Left lobe of liver (tissue), 2 donors: ENCODE measurements at places on chromosomes 11 and 22. TPM values are rescaled to one million over a fixed set of nuclear protein-coding genes. Genes with fewer than 3 reads are reported as not detected.

- no peak for DNase-seq
Observed at GRCh38 chr11:124917115-124917637, 1.9 kb upstream of the HEPN1 start.

GRCh38 chr11:7759010-7759409, 37.7 kb downstream of the OR5P2 start:
- no peak for DNase-seq

- DNase-seq = peak; percentile 91
Observed at GRCh38 chr22:36010090-36010489, 18.5 kb downstream of the RBFOX2 start.

DNA sequence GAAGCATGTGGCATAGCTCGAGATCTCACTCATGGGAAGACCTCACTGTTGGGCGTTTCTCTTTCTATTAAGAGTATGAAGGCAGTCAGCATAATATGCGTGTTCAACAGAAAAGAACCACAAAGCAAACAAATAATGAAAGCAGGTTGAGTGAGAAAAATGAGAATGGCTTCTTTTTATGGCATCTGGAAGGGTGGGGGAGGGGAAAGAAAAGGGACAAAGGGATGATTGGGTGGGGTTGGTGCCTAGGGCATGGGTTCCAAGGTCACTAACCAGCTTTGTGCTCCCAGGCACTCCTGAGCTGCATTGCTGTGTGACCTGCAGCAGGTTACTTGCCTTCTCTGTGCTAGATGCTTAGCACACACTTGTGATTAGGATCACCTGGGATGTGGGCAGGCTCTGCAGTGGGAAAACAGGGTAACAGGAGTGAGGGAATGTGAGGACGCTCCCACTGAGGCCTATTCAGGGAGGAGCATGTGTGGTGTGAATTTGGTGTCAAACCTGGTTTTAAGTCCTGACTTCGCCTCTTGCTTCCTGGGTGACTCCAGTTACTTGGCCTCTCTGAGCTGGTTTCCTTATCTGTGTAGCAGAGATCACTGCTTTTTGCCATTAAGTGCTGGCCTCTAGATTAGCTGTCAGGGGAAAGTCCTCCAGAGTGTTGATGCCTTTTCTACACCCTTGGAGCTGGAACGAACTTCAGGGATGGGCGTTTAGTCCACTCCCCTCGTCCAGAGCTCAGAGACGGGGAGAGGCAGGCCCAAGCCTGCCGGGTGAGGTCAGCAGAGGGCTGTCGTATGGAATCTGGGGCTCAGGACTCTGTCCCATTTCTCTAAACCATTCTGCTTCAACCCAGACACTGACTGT, 74.8 kb downstream of the KIAA1671 start:
- no peak for DNase-seq

GRCh38 chr11:1739576-1739975, 10.8 kb downstream of the IFITM10 start:
- DNase-seq = peak; percentile 37

- DNase-seq = no peak
Observed at GRCh38 chr11:98944461-98944860, 76.3 kb upstream of the CNTN5 start.

DNA sequence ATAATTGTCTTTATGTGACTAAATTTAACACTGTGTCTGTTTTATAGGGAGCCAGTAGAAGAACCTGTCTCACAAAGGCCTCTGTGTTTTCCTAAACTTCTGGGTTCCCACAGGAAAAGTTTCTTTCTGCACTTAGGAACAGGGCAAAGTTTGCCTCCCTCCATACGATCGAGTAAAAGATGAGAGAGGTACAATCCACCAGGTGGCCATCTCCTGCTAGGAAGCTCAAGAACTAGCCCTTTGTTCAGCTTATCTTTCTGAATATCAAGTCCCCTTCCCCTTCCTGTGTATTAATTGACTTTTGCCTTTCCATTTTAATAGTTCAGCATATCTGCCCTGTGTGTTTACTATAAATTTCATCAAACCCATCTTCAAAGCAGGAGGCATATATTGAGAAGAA, 18.0 kb downstream of the CSNK2A3 start:
- no peak for DNase-seq

DNA sequence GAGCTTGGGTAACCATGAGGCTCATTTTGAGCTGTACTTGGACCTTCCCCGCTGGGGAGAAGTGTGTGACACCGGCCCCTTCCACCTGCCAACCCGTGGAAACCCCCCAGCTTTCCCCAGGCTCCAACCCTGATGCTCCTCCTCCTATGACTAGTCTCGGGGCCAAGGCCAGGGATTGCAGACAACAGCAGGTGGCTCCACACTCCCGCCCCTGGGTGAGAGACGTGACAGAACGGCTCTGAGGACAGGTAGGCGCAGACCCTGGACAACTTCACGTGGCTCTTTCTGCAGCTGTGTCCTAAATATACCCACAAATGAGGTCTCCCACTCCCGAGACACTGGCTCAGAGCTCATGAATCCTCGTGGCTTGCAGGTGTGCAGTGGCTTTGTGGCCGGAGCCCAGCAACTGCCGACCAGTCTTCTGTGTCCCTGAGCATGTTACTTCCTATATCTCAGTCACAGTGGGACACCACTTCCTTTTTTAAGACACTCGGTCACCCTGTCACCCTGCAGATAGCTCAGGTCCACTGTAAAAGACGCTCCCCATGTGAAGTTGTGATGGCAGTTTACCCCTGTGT, 55.2 kb downstream of the NECTIN1 start:
- peak; percentile 56 for DNase-seq

- no peak for DNase-seq
Observed at GRCh38 chr11:103035791-103036434, 56.0 kb downstream of the DCUN1D5 start.

- no peak for DNase-seq
Observed at GRCh38 chr22:40666151-40666848, 13.0 kb upstream of the MCHR1 start.

DNA sequence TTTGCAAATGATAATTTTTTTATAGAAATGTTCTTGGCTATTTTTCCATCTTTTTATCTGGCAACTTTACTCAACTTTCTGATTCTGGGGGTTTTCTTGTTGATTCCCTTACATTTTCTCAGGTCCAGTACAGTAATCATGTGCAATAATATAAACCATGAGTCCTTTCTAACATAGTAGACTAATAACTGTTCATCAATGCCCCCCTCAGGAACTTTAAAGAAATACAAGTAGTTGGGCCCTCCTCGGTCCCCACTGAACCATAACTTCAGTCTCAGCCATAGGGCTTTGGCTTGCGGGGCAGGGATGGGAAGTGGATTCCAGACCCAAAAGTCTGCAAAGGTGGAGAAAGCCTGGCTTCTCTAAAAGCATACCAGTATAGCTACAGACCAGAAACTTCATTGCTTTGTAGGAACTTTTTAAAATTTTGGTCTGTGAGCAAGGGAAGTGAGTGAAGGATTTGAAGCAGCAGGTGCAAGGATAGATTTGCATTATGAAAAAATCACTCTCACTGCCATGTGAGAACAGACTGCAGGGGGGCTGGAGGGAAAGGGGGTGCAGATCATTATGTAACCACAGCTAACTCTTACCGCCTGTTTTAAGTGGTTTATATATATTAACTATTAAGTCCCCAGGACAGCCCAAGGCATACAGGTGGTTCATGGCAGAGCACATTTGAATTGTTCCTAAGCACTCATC, 10.4 kb upstream of the TUB start:
- DNase-seq = no peak

Gene CCDC15
- total RNA-seq = 0.48 TPM

Gene RAG2
- not detected for total RNA-seq

Gene FAM83F
- total RNA-seq = 6.6 TPM

Gene IL17RA
- total RNA-seq = 11.1 TPM

Gene MS4A6A
- total RNA-seq = 37.7 TPM

Gene SLC22A25
- total RNA-seq = 33.5 TPM

Gene APLNR
- 2.4 TPM for total RNA-seq

Gene YDJC
- 10.0 TPM for total RNA-seq

Gene ANO1
- 260 TPM for total RNA-seq
